ENCODE measurements at places on chromosomes 16 and 17.
A peak's percentile ranks its signal among the peaks of the same experiment; 100 is the strongest.

DNA sequence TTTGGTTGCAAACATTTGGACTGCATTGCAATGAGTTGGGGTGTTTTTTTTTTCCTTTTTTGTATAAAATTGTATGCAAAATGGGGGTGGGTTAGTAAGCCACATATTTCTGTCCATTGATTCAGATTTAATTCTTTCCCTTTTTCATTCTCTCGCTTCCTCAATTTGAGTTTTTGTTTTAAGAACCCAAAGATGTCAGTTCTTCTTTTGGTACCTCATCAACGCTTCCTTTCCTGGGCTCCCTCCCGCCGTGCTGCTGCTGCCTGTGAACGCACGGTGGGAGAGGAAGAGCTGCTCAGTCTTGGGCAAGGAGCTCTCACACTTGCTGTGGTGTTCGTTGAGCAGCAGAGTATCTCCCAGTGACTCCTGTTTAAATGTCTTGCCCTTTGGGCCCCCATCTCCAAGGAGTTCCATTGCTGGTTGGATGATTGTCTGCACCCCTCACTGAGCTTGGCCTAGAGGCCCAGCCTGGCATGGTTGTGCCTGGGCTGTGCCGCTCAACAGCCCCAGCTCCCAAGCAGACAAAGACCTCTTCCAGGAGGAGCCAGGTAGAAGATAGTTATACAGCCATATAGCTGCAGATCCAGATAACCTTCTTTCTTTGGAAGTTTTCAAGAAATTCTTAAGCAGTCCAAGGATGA is 13.6 kb downstream of the UBFD1 start:
- no peak for DNase-seq

DNA sequence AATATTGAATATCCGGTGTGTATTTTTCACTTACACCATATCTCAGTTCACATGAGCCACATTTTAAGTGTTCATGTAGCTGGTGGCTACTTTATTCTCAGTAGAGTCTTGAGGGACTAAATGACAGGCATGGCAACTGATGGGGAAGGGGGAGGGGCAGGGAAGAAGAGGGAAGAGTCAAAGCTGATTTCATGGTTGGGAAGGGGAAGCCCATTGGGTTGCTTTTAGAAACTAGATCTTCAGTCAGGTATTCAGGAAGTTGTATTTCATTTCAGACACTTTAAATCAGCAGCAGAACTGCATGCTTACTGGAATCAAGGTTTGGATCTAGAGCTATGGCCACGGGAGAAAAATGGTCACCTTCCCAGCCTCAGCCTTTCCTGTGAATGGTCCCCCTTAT is 2.9 kb upstream of the WIPI1 start:
- DNase-seq = no peak

- no peak for DNase-seq
Observed at GRCh38 chr17:43034894-43035293, 9.9 kb downstream of the RND2 start.

DNA sequence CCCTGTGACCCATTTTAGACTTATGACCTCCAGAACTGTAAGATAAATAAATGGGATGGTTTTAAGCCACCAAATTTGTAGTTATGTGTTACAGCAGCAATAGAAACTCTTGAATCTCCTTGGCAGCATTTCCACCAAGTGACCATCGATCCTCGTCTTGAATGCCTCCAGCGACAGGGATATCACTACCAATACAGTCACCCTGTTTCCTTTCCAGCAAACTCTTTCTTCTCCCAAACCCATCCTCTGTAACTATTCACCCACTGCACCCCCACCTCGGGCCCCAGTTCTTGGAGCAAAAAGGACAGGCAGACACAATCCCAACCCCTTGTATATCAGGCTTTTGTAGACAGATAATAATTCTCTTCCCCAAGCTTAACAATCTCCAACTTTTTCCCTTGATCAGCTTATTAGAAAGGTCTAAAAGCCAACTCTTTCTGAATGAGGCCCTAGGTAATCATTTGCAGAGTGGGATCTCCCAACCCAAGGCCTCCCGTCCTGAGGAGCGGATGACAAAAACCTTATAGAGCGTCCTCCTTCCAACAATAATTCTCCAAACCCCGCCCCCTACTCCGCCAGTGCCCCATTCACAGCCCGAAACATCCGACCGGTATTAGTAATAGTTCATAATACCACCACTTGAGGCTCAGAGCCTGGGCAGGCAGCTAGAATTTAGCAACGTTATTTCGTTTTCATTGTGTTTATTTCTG is 14.7 kb upstream of the PLLP start:
- DNase-seq = peak; percentile 90

GRCh38 chr16:71172481-71173207 is 57.9 kb downstream of the HYDIN start:
- no peak for DNase-seq

Measured in ascending aorta (tissue), 2 donors.